ENCODE measurements at places on chromosomes 5 and 9.

GRCh38 chr5:170275376-170275994 is 22.1 kb downstream of the LCP2 start:
- no peak for DNase-seq

DNA sequence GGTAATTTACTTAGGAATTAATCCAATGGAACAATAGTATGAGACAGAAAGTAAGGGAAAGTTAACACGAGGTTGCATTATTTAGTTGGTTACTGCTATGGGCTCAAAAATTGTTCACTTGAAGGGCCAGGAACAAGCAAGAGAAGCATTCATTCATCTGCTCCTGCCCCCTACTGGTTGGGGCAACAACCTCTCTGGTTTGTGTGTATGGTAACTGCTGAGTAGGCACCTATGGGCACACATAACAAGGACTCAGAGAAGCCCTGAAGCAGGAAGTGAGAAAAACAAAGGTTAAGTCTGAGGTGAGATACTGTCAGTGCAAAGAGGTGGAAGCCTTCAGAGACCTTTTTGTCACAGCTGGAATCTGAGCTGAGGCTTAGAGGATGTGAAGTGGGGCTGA is 34.4 kb upstream of the RANBP6 start:
- DNase-seq: no peak

GRCh38 chr9:109455861-109456260 is 42.2 kb downstream of the PTPN3 start:
- no peak for DNase-seq

DNA sequence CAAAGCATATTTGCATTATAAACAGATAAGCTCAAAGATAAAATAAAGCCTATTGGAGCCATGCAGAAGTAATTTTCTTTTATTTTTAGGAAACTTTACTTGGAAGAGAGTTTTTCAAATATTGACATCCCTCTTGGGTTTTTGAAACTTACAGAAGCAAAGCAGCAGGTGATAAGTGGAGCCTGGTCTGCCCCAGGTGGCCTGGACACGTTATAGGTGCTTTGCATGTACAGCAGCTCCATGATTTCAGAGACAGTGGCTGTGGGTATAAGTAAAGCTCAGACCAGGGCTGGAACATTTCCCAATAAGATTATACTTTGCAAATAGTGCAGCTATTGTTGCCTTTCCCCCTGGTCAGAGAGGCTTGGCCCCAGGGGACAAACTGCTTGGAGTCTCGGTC is 51.5 kb downstream of the CCDC192 start:
- DNase-seq: no peak

DNA sequence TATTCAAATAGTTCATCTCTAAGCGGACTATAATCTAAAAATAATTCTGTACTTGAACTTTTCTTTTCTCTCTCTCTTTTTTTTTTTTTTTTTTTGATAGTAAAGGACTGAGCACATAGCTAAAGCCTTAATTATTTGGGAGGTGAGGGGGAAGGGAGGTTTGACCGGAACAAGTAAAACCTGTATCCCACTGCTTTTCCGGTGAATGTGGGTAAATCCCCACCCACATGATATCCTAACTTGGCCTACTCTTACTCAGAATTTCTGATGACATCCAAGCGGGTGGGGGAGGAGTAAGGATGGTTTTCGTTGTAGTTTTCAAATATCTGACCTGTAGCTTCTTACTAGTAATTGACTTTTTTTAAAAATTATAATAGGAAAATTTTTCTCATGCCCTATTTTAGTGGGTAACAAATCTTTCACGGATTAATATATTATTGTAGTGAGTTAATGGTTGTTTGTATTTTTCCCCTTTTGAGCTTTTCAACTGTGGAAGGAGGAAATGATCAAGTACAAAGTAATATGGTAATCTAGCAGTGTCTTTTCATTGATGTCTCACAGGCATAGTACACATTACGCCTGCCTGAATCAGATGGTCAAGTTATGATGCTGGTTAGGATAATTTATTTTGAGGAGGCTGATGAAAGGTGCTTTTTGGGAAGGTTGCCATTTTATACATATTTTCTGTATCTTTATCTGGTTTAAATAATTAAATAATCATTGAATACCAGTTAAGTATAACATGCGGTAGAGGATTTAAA is 2.2 kb upstream of the ELL2 start:
- DNase-seq: peak; percentile 29

All from astrocyte of the spinal cord (primary cell).